ENCODE measurements at places on chromosomes 4 and X.

- DNase-seq = no peak
Observed at GRCh38 chrX:12866451-12867377, at the start of gene TLR7. Gene TLR7, plus strand, starts transcription at chrX:12867072. Its CDS starts 507 bp downstream, at chrX:12867579.

- DNase-seq = no peak
Observed at GRCh38 chr4:17915439-17915838, 104.7 kb downstream of the NCAPG start.

DNA sequence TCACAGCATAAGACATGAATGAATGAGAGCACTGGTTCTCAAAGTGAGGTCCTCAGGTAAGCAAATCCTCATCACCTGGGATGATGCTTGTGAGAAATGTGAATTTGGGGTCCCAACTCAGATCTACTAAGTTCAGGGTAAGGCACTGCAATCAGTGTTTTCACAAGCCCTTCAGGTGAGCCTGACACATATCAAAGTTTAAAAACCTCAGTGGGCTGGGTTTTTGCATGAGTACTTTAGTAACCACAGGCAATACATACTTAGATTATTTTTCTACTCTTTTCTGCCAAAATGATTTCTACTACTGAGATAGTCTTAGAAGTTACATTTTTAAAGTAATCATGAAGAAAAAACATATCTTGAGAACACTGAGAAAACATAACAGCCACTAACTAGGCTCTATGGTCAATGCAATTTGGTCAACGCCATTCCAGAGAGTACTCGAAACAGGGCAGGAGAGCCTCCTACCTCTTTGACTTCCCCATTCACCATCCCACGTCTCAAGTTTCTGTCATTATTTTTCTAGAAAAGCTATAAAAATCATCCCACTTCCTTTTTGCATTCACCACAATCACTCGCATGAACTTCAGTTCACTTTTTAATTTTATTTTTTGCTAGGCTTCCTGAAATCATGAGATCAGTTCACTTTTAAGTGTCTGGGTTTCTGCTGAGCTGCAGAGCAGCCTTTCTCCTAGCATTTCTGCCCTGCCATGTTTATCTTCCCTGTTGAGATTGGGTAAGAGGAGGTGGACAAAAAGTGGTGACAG is 73.8 kb downstream of the MFAP3L start:
- DNase-seq = no peak

- DNase-seq = no peak
Observed at GRCh38 chr4:144189121-144189520, 48.6 kb upstream of the GYPA start.

GRCh38 chrX:55014897-55015299 is 14.7 kb downstream of the APEX2 start:
- DNase-seq = no peak

GRCh38 chr4:172818901-172819300 is 349.7 kb upstream of the GALNT7 start:
- DNase-seq = no peak

DNA sequence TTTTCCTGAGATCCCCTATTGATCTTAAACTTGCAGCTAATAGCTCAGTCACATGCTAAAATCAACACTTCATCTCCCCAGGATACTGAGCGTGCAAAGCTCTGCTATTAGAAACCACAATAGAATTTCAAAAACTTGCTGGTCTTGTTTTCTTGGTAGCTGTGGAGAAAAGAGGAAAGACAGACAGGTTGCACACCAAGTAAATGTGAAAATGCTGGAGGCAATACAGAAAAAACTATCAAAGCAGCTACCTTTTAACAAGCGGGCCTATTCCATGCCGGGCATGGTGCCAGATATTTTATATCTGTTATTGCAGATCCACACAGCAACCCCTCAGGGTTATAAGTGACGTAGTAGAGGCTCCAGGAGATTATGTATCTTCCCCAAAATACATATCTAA is 171.9 kb downstream of the DCTD start:
- no peak for DNase-seq

DNA sequence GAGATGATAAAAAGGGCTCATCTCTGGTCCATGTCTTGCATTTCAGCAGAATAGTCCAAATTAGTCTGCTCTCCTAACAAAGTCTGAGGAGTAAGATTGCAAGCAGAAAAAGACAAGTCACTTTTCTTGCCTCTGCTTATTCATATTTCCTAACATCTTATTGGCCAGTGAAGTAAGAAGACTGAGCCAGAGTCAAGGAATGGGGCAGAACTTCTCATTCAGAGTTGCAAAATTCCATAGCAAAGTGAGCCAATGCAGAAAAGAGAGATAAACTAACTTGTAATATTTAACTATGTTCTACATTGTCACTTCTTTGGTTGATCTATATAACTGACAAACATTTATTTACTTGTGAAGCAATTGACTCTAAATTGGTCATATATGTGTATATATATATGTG is 2304.0 kb downstream of the ARAP2 start:
- no peak for DNase-seq

GRCh38 chrX:79336869-79337815 is 30.0 kb downstream of the ITM2A start:
- DNase-seq = no peak

DNA sequence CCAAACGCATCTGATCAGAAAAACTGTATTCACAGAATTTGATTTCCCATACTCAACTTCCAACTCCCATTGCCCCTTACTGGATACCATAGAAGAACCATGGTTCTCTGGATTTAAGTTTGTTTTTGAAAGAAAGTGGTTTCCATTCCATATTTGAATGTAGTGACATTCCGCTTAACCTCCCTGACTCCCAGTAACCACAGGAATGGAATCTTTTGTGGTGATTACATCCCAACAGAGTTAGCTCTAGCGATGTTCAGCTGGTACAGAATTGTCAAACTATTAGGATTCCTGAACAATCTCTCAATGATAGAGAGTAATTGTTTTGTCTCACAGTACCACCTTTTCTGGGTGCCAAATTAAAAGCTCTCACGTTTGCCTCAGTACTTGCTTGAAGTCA is 1.7 kb downstream of the NUDT10 start:
- DNase-seq = no peak

GRCh38 chrX:119755981-119756533 is 2.3 kb upstream of the SOWAHD start:
- no peak for DNase-seq

GRCh38 chr4:78710536-78710935 is 65.6 kb upstream of the BMP2K start:
- DNase-seq = no peak

- DNase-seq = no peak
Observed at GRCh38 chrX:10582945-10583344, 37.4 kb downstream of the MID1 start.

DNA sequence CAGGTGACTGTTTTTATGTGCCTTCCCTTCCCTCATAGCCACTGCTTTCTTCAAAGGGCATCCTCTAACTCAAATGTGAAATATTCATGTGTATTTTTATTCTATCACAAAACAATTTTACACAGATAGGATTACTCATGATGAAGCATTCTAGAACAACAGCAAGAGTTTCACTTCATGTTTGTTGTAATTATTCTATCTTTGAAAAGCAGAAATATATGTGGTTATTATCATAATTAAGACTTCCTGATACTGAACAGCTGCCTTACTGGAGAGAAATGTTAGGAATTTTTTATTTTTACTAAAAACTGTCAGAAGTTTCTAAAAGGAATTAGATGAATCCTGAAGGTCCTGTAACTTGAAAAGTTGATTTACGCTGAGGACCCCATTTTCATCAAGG is 229.1 kb downstream of the PALLD start:
- no peak for DNase-seq

DNA sequence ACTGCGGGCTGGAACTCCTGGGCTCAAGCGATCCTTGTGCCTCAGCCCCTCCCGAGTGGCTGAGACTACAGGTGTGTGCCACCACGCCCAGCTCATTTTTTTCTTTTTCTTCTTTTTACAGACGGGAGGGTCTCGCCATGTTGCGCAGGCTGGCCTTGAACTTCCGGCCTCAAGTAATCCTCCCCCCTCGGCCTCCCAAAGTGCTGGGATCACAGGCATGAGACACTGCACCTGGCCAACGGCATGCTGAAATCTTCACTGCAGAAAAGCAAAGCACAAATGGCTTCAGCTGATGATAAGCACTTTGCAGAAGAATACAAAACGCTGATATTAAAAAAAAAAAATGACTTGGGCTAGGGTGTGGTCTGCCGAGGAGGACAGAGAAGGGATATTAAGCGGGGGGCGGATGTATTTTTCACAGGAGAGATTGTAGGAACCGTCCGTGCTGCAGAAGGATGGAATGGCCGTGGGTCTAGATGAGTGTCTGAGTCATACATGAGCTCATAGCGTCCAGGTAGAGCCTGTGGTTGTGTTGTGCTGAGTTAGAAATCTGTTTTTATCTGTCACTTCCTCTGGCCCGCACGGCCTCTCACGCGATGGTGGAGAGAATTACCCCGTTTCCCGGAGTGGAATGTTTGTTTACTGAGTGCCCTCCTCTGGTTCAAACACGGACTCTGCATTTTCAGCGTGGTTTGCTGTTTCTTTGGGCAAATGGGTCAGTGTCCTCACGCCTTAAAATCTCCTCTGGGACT is 8.5 kb upstream of the AKAP17A start:
- no peak for DNase-seq

DNA sequence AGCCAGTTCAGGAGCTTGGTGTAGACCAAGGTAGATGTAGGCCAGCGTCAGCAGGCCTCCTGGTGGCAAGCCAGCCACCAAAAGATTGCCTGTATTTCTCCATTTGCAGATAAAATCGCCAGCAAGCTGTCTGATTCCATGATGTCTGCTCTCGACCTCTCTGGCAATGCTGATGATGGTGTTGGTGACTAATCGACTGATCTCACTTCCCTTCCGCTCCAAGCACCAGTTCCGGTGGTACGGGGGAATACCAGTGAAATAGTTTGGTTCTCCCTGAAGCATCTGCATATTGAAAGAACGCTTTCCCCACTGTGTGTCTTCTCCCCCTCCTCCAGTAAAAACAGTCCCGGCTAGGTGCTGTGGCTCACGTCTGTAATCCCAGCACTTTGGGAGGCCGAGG is 30.4 kb downstream of the GNL3L start:
- DNase-seq = no peak

DNA sequence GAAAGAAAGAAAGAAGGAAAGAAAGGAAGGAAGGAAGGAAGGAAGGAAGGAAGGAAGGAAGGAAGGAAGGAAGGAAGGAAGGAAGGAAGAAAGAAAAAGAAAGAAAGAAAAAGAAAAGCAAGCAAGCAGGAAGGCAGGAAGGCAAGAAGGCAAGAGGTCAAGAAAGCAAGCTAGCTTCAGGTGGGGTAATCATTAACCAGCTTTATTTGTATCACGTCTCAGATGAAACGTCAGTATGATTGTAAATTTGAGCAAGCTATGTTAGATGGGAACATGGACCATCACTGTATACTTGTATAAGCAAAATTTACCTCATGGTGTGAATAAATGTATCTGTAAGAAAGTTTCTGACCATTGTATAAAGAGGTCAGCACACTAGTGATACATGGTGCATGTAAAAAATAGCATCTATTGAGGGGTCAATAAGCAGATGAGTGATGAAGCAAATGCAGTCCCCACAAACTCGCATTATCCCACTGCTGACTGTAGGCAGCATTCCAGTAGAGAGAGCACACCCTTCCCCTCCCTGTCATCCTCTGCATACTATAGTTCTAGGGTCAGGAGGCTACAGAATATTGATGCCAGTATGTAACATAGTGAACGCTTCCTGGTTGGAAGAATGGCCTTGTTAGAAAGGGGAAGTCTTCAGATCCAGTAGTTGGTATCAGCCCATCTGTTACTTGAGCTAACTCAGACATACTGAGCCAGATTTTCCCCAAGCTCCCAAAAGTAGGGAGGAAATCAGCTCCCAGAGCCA is 16.5 kb upstream of the KLHL34 start:
- no peak for DNase-seq

- DNase-seq = peak; percentile 21
Observed at GRCh38 chr4:114312338-114312737, 286.3 kb upstream of the UGT8 start.

- DNase-seq = peak; percentile 48
Observed at GRCh38 chr4:88672987-88673386, 24.6 kb downstream of the NAP1L5 start.

DNA sequence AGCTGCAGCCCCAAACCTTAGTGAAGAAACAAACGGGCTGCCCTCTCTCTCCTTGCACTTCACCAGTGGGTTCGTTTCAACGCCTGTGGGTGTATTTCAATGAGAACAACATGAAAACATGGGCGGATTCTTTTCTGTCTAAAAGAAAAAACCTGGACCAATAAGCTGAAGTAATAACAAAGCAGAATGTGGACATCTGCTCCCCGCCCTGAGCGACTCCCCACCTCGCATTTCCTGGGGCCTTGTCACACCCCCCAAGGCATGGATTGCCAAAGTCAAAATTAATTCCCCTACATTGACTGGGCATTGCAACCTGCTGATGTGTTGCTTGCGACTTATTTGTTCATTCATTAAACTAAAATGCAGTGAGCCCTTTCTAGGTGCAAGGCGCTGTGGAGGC is 142.9 kb downstream of the BCOR start:
- no peak for DNase-seq

- DNase-seq = peak; percentile 9
Observed at GRCh38 chrX:109732017-109732801, 848 bp downstream of the ACSL4 start.

GRCh38 chrX:118507766-118508165 is 12.2 kb downstream of the DOCK11 start:
- DNase-seq = no peak

DNA sequence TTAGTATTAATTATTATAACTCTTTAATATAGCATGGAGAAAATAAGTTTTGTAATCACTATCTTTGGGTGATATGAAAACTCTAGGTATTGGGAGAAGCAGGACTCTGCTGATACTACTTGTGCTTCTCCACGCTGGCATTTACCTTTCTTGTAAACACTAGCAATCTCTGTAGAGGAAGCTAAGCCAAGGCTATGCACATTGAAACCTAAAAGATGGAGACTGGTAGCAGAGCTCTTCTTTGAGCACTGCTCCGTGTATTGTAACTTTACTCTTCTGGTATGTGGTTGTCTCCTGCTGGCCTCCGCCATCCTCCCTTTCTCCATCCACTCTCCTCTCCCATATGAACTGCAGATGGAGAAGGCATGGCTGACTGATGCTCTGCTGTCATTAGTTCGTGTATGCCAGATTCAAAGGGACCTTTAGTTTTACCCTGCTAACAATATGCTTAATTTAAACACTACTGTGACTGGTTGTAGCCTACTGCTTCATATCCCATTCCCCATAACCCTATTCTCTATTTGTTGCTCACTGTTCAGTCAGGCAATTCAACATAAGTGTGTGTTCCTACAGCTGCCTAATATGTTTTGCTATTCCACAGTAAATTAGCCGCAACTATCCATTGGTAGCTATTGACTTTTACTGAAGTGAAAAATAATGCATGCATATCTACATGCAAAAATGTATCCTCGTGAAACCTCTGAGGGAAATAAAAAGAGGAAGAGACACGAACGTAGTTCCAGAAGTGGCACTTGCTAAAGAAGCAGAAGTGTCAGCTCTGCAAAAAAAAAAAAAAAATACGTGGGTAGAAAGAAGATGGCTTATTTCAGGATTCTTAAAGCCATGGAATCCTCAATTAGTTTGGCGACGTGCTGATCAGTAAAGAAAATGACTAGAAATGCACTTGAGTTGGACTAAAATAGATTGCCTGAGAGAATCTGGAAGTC is 55.6 kb upstream of the CCSER1 start:
- no peak for DNase-seq

All from glutamatergic neuron (in vitro differentiated cells).